Activated T-cell treated with anti-CD3 and anti-CD28 coated beads for 4 hours (primary cell): ENCODE measurements at places on chromosomes 5 and 9.

DNA sequence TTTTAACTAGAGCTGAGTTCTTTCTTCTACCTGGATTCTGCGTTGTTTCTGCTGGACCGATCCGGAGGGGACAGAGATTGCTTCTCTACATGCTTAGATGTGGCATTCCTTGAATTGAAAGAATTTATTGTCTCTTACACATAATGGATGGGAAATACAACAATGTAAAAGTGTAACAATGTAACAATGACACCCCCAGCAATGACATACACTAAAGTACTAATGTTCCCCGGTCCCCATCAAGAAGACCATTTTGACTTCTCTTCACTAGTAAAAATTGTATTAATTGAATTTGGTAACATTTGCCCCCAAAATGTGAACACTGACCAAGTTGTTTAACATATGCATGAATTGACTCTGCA, 760.2 kb downstream of the TAF11L14 start:
- no peak for DNase-seq

DNA sequence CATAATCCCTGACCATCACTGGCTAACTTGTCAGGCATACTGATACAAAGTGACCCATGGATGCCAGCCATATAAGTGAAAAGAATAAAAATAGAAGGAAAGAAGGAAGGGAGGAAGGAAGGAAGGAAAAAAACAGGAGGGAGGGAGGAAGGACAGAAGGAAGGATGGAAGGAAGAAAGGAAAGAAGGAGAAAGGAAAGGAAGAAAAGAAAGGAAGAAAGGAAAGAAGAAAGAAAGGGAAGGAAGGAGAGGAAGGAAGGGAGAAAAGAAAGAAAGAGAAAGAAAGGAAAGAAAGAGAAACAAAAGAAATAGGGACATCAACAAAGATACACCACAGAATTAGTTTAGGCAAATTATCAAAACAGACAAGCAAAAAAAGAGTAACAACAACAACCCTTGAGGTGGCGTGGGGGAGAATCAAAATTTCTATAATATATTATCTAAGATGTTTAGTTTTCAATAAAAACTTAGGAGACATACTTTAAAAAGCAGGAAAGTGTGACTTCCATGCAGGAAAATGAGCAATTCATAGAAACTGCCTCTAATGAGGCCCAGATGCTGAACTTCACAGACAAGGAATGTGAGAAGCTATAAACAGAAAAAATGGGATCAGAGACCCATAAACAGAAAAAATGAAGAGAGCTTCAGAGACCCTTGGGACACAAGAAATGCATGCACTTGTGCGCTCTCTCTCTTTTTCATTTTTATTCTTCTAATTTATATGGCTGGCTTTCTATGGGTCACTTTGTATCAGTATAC, 96.1 kb upstream of the NFIL3 start:
- DNase-seq: no peak

DNA sequence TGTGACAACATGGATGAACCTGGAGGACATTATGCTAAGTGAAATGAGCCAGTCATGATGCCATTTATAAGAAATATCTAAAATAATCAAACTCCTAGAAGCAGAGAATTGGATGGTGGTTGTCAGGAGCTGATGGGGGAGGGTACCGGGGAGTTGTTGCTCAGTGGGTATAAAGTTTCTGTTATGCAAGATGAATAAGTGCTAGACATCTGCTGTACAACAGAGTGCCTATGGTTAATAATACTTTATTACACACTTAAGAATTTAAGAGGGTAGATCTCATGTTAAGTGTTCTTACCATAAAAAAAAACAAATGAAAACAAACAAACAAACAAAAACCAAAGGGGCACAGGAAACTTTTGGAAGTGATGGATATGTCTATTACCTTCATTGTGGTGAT, 13.0 kb upstream of the CCDC69 start:
- DNase-seq: no peak

DNA sequence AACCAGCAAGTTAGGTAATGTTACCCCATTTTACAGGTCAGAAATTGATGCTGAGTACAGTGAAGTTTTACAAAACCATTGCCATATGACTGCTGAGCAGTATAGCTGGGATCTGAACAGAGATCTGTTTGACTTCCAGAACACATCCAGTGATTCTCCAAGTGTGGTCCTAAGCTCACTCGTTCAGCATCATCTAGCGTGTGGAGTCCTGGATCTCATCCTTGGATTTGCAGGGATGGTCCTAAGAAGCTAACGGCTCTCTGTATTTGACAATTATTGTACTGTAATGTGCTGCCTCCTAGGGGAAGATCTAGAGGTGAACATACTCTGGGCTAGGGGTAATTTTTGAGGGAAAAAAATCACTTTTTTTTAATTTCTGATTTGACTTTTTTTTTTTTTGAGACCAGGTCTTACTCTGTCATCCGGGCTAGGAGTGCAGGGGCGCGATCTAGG, 1.4 kb downstream of the SLC26A2 start:
- no peak for DNase-seq

- no peak for DNase-seq
Observed at GRCh38 chr9:30661925-30662324, 1722.5 kb upstream of the ACO1 start.

DNA sequence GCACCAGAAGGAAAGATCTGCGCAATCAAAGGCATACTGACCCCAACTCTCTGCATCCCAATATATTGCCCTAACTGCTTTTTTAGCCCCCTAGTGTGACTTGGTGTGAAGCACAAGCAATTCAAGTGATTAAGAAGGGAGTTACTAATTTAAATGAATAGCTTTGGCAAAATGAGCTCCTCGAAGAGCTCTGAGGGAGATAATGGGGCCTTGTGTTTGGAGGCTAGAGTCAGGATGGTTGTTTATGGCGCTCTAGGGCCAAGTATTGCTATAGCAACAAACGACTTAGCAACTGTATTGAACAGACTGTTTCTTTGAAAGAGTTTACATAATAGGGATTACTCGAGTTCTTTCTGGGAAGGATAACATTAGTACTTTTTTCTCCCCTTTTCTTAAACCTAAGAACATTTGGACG, 11.5 kb upstream of the C5orf58 start:
- no peak for DNase-seq

- no peak for DNase-seq
Observed at GRCh38 chr9:136771907-136772415, 7.6 kb upstream of the LCN15 start.

- no peak for DNase-seq
Observed at GRCh38 chr9:16704116-16705110, 166.1 kb downstream of the BNC2 start.

DNA sequence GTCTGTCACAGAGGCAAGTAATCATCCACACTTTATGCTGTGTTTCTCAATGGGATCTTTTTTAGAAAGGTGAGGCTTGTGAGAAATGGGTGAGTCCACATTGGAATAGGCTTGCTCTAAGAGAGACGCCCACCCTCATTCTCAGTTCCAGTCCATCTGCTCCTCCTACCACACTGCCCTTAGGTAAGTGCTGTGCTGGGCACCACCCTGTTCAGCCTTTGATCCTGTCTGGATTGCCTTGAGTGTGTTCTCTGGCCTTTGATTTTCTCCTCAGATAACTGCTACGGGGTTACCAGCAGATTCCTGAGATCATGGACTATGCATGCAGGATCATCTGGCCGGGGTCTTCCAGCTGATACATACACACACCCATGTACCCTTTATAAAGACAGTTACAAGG, 328.6 kb downstream of the KDM4C start:
- no peak for DNase-seq

- DNase-seq: no peak
Observed at GRCh38 chr9:133939845-133940244, 52.3 kb downstream of the VAV2 start.

DNA sequence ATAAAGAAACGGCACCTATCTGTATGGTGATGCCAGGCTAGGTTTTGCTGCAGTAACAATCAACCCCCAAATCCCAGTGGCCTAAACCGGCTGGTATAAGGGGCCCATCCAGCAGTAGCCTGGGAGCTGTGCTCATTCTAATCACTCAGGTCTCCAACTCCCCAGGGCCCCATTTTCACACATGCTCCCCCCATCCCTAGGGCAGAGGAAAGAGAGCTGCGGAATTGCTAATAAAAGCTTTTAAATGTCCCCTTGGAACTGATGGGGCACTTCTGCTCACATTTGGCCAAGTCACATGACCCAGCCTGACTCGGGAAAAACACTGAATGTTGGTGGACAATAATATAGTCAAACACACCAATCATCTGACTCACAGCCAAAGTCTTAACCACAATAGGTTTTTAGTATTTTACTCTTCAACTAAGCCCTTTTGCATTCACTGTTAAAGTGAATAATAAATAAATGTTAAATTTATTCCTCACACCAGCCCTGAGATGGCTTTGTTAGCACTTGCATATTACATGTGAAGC, 1.6 kb downstream of the FBLL1 start:
- no peak for DNase-seq

DNA sequence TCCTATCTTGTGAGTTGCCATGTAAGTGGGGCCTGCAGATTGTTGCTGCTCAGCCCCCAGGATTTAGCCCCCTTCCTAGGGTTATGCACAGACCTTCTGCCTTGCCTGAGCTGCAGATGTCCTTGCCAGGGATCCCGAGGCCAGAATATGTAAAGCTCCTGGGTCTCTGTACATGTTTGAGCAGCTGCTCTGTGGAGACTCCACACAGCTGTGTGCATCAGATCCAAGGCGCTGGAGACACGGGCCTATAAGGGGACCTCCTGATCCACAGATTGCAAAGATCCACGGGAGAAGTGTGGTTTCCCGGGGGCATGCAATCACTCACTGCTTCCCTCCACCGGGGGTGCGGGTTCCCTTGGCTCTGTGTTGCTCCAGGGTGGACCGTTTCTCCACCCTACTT, 28.9 kb downstream of the TAF11L14 start:
- DNase-seq: no peak
